ENCODE measurements at places on chromosomes 7 and 10.
A peak's percentile ranks its signal among the peaks of the same experiment; 100 is the strongest.

DNA sequence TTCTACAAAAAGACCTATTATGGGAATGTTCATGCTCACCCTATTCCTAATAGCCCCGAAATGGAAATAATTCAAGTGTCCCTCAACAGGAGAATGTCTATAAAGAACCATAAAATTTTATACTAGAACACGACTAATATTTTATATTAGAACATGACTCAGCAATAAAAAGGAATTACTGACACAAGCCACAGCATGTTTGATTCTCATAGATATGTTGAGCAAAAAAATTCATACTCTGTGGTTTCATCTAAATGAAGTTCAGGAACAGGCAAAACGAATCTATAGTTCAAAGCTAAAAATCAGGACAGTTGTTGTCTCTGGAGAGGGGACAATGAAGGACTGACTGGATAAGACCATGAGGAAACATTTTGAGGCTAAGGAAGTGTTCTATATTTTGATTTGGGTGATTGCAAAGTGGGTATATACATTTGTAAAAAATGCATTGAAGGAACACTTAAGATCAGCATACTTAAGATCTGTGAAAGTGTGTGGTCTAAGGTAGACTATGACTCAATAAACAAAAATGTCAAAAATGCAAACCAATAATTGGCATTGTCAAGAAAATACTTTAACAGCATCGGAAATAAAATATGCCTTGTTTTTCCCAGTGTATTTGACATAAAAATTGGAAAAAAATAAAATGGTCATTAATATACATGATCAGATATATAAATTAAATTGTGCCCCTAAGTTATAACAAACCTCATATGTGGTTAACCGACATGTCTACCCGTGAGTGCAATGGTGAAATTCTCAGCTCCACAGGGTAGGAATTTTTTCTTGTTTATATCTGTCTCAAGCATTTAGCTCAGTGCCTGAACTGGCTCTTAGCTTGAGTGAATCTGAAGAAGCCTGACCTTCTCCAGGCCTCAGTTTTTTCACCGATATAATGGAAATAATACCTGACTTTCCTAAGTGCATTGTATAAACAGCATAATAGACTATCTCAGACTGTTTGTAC, 124.9 kb upstream of the CTTNBP2 start:
- no peak for DNase-seq

DNA sequence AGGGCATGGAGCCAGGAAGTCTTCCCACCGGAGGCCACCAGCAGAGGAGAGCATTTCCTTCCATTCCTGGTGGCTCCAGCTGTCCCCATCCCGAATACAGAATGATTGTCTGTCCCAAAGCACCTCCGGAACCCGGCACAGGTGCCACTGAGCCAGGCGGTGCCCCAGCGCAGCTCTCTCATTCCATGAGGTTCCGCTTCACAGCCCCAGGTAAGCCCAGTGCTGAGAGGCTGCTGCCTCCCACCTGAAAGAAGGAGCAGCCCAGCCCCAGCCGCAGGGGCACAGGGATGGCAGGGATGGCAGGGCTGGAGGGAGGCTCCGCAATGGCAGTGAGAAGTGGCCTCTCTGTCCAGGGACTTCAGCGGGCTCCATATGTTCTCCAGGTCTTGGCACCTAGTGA, 162.1 kb upstream of the TCERG1L start:
- no peak for DNase-seq

DNA sequence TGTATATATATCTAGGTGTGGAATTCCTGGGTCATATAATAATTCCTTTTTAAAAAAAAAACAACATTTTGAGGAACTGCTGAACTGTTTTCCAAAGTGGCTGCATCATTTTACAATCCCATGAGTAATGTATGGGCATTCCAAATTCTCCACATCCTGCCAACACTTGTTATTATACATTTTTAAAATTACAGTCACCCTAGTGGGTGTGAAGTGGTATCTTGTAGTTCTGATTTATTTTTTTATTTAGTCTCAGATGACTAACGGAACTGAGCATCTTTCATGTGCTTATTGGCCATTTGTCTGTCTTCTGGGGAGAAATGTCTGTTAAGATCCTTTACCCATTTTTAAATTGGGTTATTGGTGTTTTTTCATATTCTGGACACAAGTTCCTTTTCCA, 12.0 kb upstream of the KLHL7 start:
- DNase-seq: no peak

- DNase-seq: no peak
These were observed 69.7 kb downstream of the CALML3 start for GRCh38 chr10:5594271-5595049.

DNA sequence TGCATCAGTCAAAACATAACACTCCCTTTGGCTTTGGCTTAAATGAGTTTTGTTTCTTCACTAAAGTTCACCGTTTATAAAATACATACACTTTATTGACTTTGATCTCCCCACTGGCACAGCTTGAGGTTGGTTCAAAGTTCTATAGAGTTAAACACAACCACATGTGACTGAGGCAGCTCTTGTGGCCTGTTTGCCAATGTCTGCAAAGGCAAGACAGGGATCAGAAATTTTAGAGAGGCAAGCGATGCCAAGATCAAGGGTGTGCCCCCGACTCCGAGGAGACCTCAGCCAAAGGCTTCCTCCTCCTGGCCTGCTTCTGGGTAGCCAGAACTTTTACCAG, 129.8 kb upstream of the JCAD start:
- DNase-seq: no peak

GRCh38 chr7:47536661-47537611, 45.0 kb downstream of the TNS3 start:
- no peak for DNase-seq

GRCh38 chr7:127888411-127888810, 142.8 kb downstream of the LRRC4 start:
- DNase-seq: no peak

DNA sequence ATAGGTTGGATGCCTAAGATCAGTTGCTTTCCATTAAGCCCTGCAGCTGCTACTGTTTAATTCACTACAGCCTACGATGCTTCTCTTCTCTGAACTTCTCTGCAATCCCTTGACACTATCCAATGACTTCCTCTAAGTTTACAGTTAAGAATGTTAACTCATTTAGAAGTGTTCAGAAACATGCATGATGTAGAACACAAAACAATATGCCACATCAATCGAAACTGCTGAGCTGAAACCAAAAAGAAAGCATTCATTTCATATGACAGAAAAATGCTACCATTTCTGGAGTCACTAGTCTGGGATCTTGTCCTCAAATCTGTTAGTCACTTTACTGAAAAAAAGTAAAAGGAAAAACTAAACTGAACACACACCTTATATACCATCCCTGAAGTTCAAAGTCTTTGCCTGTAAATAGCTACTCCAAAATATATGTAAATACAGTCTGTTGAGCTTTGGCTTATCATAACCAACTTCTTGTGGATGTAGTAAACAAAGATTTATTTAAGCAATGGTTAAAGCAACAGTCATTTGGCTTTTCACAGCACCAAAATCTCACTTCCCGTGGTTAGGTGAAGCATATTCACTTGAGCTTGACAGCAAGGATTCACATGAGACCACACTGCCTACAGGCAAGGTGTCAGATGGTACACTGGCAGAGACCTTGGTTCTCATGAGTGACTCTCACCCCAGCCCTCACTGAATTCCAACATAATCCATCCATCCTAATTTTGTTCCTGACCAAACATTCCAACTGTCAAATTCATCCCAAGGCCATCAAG, 187.0 kb downstream of the PPP1R17 start:
- no peak for DNase-seq

DNA sequence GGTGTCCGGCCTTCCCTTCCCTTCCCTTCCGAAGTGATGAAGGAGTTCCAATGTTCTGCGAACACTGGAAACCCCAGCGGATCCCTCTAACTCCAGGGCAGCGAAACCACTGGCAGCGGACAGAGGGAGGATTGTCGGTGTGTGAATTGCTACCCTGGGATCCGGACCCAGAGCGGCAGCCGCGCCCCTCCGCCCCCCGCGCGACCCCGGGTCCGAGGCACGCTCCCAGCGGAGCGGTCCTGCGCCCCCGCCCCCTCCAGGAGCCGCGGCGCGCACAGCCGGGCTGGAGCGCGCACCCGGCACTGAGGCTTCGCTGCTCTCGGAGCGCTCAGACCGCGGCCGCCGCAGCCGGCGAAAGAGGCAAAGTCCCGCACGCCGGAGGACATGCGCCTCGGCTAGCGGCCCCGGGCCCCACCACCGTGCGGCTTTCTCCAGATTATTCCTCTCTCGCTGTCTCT, at the start of gene PTPRZ1:
Gene PTPRZ1 (plus strand): TSS at position 331 of the 458 bp plus-strand sequence. CDS start 339 bp downstream, outside the sequence.
- DNase-seq: no peak

DNA sequence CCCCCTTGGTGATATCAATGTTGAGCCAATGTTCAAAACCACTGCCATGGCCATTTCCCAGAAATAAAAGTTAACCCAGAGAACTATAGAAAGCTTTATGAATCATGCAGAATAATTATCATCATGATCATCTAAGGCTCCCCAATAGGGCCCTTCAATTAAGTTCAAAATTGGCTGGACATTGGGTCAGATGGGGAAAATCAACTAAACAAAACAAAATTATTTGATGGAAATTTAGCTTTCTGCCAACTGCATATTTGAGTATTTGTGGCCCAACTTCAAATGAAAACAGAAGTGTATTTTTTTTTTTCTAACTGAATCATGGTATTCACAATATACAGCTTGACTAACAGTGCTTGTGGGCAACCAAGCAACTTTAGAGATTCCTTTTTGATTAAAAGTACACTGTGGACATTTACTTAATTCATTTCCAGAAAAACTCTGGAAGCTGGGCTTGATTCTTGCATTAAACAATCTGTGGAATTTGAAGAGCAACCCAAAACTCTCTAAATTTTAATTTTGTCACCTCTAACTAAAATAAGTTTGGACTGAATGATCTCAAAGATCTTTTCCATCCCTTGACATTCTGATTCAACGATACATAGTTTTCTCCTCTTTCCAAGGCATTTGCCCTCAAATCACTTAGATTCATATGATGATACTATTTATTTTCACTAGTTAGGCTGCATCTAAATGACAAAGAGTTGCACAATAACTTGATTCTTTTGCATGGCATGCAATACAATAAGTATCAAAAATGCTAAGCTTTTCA, 203.2 kb downstream of the AHR start:
- no peak for DNase-seq

DNA sequence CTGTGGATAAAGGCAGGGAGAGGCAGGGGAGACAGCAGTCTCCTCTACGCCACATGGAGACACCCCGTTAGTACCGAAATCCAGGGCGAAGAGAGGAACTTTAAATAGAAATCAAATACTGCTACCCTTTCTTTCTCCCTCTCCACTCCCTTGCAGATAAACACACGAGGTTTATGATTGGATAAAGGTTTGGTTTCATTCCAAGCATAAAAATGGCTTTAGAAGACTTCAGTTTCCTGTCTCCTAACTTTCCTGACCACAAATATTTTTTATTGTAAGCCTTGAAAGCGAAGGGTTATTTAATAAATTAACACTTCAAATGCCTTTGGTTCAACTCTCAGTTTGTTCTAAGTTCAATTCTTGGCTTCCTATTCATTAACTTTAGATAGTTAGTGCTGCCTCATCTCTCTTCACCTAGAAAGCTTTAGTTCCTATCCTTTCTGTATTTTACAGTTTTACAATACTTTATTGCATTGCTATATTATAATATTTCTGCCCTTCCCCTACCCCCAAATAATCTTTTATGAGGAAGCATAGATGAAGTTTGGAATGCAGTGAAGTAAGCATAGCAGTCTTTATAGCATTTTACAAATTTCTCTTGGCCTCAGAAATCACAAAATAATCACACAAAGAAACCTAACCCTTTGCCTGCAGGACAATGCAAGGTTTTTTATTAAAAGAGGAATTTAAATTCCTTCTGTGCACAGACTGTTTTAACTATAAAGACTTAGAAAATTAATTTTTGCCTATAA, 31.5 kb upstream of the ARID5B start:
- no peak for DNase-seq

- no peak for DNase-seq
These were observed 36.0 kb downstream of the CCNY start for GRCh38 chr10:35372329-35372728.

GRCh38 chr7:97116308-97116707, 1.2 kb upstream of the SDHAF3 start:
- no peak for DNase-seq

GRCh38 chr10:12321641-12322040, 27.7 kb upstream of the CAMK1D start:
- no peak for DNase-seq

DNA sequence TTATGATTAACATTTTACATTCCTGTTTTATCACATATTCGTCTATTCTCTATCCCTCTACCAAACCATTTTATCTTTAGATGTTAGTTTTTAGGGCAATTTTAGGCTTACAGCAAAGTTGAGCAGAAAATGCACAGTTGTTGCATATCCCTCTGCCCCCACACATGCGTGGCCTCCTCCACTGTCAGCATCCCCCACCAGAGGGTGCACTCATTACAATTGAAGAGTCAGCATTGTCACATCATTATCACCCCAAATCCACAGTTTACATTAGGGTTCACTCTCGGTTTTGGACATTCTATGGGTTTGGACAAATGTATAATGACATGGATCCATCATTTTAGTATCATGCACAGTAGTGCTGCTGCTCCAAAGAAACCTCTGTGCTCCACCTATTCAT, 86.4 kb downstream of the WDR37 start:
- DNase-seq: peak; percentile 9

- no peak for DNase-seq
These were observed 260.0 kb downstream of the GATA3 start for GRCh38 chr10:8314486-8314885.
